ENCODE measurements at places on chromosomes 1 and 21.

GRCh38 chr1:214615871-214616270 is 12.9 kb downstream of the CENPF start:
- DNase-seq: no peak

GRCh38 chr1:5637171-5637570 is 355.1 kb downstream of the NPHP4 start:
- DNase-seq: no peak

DNA sequence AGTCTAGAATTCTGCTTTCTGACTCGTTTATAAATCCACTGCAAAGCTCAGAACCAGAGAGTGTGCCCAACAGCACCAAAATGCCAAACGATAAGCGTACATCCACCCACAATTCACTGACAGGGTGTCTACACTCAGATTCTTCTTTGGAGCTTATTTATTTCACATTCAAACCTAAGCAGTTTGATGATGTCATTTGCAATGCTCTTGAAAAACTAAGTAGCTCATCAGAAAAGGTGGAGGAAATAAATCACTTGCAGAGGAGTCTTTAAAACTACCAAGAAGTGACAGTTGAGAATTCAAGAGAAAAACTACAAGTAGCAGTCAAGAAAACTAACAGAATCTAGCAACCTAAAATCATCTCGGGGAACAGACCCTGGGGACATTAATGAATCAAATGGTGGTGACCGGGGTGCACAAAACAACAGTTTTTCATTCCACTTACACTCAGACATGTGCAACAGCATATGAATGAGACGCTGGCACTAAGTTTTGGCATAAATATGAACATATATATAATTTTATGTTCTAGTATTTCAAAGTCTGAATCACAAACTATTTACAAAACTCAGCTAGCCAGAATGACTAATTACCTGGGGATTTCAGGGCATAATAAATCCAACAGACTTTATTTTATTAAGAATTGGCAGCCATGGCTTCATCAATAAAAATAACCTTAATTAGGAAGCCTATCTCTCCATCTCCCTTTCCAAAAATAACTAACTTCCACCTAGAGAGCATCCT is 119.4 kb downstream of the SIPA1L2 start:
- DNase-seq: no peak

GRCh38 chr1:55204997-55205396 is 10.2 kb downstream of the USP24 start:
- DNase-seq: no peak

DNA sequence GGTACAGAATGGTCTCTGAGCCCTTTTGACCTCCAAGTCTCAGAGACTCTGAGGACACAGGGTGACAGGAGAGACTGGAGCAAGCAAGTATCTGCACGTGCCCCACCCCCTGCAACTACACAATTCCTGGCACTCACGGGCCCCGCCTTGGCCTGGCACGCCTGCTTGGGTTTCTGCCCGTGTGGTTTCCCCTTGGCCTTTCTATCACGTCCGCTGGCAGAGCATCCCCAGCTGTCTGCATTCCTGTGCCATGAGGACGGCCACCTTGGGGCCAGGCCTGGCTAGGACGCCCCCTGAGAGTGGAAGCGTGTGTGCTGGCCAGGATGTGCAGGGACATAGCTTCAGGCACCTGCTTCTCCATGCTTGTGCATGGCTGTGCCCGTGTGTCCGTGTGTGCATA is 14.3 kb upstream of the EDN2 start:
- no peak for DNase-seq

GRCh38 chr1:117392771-117393170 is 25.5 kb downstream of the MAN1A2 start:
- DNase-seq: no peak

GRCh38 chr1:38293567-38293966 is 247.0 kb upstream of the POU3F1 start:
- no peak for DNase-seq

- no peak for DNase-seq
Observed at GRCh38 chr21:45546636-45547544, 4.7 kb upstream of the SLC19A1 start.

DNA sequence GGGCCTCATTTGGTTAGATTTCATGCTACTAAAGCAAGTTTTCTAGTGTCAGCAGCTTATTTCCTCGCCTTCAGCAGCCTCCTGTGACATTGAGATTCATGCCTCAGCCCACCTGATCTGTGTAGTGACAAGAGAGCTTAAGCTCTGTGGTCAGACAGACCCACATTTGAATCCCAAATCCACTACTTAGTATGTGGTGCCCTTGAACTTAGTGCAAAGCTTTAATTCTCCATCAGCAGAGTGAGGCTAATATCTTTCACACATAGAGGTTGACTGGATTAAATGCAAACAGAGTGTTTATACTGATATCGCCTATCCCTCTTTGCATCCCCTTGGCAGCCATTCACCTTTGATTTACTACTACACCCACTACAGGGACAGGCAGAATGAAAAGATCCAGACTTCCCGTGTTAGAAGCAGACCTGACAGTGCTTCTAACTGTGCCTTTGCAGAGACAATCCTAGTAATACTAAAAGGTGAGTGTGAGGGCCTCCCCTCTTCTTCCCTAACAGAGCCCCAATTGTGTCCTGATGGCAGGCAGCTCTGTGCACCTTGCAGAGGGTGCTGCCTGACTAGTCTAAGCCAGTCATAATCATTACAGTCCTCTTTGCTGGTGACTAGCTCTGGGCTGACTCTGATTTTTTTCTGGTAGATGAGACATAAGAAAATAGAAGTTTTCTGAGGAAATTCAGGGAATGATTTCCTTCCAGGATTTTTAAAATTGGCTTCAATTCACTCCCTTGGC is 264.0 kb downstream of the CTH start:
- DNase-seq: no peak

- no peak for DNase-seq
Observed at GRCh38 chr1:24349891-24350290, 30.7 kb downstream of the GRHL3 start.

GRCh38 chr1:17485281-17485680 is 45.8 kb upstream of the RCC2 start:
- DNase-seq: no peak

DNA sequence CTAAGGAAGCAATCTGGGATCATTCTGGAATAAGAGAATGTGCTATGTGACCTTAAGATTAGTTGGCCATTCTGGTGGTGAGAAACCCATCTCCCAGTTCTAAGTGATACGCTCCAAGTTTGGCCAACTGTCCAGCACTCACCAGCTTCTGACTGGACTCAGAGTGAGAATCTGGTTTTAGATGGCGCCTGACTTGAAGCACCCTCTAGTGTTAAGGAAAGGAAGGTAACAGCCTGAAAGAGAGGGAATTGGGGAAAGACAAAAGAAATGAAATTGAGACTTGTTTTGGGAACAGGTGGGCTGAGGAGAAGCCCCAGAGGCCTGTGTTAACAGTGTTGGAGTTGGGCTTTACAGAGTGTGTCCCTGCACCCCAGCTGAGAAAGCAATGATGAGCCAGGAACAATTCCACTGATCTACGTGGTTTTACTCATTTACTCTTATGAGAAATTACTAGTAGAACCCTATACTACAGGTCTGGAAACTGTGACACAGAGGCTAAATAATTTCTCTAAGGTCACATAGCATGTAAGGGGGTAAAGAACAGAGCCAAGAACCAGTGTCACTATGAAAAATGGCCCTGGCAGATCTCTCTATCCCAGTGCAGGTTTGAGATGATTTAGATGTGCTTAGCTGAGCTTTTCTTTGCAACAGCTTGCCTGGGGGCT is 9.3 kb upstream of the FCAMR start:
- DNase-seq: no peak

- DNase-seq: no peak
Observed at GRCh38 chr1:218315638-218316037, 29.5 kb upstream of the TGFB2 start.

GRCh38 chr1:39170731-39171667 is 33.5 kb upstream of the MACF1 start:
- DNase-seq: no peak

- no peak for DNase-seq
Observed at GRCh38 chr21:33300701-33301631, 23.8 kb upstream of the IFNAR1 start.

GRCh38 chr1:53135735-53136114 is 6.7 kb downstream of the SLC1A7 start:
- DNase-seq: no peak

DNA sequence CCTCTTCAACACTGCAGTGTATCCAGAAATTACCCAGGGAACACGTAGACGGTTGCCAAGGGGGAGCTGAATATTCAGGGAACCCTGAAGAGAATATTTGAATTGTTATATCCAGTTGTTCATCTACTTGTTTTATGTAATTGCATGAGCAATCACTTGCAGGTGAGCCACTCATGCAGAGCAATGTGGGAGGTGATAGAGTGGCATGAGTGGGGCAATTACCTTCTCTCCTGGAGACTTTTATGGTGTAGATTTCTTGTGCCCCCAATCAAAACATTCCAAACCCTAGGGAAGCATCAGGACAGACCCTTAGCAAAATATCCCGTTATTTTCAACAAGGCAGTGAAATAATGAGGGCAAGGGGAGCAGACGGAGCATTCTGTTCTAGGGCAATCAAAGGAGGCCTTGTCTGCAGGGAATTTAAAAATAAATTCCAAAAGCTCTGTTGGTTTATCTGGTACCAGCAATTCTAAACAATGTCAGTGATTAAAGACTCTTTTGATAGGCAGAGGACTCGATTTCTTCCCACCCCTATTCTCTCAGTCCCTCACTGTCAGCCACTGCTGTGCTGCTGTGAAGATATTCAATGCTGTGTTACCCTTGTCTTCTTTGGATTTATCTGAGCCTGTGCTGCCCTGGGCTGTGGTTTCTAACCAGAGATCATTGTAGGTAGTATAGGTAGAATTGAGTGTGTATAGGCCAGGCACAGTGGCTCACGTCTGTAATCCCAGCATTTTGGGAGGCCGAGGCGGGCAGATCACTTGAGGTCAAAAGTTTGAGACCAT is 180.2 kb upstream of the MAP1LC3C start:
- DNase-seq: no peak

- no peak for DNase-seq
Observed at GRCh38 chr1:3625151-3625907, 514 bp downstream of the TPRG1L start.

- DNase-seq: no peak
Observed at GRCh38 chr1:200794506-200795065, 55.9 kb downstream of the CAMSAP2 start.

DNA sequence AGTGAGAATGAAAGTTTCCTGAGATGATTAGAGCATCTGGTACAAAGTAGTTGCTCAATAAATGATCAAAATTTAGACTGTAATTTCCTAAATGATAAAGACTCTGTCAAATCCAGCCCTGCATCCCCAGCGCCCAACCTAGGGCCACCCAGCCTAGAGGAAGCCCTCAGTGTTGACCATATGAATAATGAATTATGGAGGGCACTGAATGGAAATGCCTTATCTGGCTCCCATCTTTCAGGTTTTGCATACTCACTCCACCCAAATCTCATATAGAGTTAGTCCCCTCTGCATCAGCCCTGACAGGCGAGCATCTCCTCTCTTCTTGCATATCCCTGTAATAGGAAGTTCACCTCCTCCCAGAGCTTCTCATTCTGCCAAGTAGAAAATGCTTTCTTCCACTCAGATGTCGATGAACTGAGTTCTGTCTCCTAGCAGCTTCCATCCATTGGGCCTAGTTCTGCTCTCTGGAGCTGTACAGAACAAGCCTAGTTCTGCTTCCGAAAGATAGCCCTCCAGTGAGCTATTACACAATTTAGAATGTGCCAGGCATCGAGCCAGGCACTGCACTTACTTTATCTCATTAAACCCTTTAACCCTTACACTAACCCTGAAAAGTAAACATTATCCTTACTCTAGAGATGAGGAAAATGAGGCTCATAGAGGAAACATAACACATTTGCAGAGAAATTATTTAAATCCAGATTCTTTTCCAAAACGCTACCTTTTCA is 20.9 kb downstream of the COA7 start:
- DNase-seq: no peak

- DNase-seq: no peak
Observed at GRCh38 chr1:65392497-65392896, 28.0 kb upstream of the LEPR start.

DNA sequence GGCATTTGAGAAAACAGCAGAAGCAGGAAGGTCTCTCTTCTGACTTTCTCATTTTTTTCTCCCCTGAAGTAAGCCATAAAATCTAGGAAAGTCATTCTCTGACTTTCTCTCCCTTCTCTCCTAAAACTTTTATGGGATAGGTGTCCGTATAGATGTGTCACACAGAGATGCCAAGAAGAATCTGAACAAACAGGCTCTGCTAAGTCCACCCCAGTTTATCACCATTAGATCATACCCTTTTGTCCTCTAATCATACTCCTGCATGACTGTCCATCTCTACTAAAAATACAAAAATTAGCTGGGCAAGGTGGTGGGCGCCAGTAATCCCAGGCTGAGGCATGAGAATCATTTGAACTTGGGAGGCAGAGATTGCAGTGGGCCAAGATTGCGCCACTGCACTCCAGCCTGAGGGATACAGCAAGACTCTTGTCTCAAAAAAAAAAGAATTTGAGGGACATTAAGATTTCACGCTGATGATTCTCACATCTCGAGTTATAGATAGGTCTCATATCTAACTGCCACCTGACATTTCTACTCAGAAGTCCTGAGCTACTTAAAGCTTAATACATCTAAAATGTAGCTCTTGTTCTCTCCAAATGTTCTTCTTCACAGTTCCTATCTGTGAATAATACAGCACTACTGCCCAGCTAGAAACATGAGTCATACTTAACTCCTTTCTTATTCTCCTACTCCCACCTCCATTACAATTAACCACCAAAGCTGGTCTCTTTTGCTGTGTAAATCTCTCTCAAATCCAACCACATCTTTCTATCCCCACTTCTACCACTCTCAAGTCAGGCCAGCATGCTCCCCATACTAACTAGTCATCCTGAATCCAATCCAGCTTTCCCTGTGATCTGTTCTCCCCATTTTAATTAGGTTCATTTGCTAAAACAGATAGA is 47.7 kb downstream of the ZNF644 start:
- DNase-seq: no peak

GRCh38 chr1:196407358-196408051 is 200.7 kb downstream of the KCNT2 start:
- DNase-seq: no peak

DNA sequence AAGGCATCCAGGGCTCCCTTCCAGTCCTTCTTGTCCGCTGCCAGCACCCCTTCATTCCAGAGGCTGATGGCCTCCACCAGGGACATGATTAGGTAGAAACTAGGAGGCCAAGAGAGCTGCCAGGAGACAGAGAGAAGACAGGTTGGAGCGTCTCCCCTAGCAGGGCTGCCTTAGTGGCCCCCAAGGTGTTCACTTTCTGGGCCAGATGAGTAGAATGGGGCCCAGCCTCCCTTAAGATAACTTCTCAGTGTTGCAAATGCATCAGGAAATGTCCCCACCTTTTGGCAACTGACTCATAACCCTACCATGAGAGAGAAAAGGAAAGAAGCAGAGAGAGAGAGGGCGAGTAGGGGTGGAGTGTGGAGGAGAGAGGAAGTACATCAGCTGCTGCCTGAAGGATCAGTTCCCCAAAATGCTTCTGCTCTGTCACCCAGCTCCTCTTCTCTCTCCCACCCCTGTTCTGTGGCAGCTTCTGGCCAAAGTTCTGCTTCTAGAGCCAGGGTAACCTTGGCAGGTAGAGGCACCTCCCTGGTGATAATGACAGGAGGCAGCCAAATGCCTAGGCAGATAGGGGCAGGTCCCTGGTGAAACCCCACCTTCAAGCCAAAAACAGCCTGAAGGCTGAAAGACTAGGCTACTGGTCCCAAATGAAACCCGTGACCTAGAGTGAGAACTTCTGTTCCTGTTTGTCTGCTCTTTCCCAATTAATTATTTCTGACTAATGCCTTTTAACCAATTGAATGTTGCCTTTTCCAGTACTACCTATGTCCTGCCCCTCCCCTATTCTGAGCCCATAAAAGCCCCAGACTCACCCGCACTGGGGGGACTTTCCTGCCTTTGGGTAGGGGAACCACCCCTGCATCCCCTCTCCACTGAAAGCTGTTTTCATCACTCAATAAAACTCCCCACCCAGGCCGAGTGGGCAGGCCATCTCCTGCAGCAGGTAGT is at the start of gene NCF2:
NCF2 (minus strand) TSS at position 216 of the 948 bp plus-strand sequence; CDS start at position 86, 130 bp downstream.
- no peak for DNase-seq

All from stimulated activated CD8-positive, alpha-beta memory T cell treated with anti-CD3 and anti-CD28 coated beads, Interleukin-12 subunit alpha, Interleukin-12 subunit beta, amount 100 ng/mL, for 4 hours (primary cell).